ENCODE measurements at places on chromosomes 16 and 17. TPM values are rescaled to one million over a fixed set of nuclear protein-coding genes. Genes with fewer than 3 reads are reported as not detected.

GRCh38 chr17:19296786-19297778 lies 59.9 kb downstream of the EPN2 start:
- no peak for DNase-seq

DNA sequence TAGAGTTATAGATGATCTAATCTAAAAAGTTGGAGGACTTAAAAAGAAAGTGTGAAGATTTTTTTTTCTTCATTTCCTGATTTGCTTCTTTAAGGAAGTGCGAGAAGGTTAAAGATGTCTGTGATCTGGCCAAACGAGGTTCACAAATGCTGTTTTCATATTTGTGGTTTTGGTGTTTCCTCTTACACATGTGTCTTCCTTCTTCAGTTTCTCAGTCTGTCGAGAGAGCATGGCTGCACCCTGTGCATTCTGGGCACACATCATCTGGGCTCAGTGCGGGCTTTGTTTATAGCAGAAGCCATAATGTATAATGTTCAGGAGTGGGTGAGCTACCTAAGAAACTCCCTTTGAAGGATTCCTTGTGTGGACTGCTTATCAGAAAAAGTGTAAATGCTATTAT lies 260.4 kb upstream of the TBX2 start:
- DNase-seq: peak; percentile 68

DNA sequence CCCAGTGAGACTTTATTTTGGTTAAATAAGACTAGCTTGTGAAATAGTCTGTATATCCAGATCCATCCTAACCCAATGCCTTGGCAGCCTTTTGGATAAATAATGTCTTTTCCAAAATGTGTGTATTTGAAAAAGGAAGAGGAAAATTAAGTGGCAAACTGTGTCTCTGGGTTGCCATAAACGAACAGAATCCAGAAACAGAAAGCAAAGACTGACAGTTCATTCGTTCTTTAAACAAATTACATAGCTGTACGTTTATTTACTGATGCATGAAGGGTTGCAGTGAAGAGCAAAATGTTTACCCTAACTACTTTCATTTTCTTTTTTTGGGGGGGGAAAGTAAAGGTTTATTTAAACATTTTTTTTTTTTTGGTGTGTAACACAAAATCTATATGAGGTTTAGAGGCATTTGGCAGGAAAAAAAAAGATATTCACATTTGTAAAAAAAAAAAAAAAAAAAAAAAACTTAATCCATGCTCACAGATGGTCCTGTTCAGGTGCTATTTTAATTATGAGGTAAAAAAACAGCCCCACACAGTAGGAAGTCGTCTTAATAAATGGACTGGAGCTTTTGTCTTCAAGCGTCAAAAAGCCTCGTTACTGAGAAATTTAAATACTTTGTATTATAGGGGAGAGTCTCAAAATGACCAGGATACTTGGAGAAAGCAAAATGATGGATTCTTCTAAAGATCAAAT lies 245.9 kb downstream of the FTO start:
- DNase-seq: no peak

- no peak for DNase-seq
Measured at GRCh38 chr17:82980632-82981031, 98.8 kb upstream of the METRNL start.

DNA sequence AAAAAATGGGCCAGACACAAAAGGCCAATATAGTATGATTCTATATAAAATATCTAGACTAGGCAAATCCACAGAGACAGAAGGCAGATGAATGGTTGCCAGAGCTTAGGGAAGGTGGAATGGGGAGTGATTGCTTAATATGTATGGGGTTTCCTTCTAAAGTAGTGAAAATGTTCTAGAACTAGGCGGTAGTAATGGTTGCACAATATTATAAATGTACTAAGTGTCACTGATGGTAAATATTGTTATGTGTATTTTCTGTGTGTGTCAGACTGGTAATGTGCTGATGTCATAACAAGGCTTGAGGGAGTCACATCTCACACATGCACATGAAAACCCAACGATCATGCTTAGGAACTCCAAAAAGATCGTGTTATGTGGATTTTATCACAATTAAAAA lies 106.9 kb upstream of the SIAH1 start:
- DNase-seq: no peak

- no peak for DNase-seq
Measured at GRCh38 chr16:3946604-3947180, 66.2 kb upstream of the CREBBP start.

DNA sequence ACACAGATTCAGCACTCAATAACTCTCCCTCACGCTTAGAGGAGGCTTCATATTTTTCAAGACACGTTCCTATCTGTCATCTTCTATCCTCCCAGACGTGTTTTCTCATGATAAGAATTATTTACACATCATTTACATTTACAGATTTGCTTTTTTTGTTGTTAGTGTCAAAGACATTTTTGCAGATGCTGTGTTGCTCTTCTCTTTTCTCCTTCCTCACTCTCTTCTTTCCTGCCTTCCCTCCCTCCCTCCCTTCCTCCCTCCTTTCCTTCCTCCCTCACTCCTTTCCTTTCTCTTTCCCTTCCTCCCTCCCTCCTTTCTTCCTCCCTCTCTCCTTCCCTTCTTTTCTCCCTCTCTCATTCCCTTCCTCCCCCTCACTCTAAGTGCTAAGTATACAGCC lies 537.1 kb upstream of the HSBP1 start:
- DNase-seq: no peak

DNA sequence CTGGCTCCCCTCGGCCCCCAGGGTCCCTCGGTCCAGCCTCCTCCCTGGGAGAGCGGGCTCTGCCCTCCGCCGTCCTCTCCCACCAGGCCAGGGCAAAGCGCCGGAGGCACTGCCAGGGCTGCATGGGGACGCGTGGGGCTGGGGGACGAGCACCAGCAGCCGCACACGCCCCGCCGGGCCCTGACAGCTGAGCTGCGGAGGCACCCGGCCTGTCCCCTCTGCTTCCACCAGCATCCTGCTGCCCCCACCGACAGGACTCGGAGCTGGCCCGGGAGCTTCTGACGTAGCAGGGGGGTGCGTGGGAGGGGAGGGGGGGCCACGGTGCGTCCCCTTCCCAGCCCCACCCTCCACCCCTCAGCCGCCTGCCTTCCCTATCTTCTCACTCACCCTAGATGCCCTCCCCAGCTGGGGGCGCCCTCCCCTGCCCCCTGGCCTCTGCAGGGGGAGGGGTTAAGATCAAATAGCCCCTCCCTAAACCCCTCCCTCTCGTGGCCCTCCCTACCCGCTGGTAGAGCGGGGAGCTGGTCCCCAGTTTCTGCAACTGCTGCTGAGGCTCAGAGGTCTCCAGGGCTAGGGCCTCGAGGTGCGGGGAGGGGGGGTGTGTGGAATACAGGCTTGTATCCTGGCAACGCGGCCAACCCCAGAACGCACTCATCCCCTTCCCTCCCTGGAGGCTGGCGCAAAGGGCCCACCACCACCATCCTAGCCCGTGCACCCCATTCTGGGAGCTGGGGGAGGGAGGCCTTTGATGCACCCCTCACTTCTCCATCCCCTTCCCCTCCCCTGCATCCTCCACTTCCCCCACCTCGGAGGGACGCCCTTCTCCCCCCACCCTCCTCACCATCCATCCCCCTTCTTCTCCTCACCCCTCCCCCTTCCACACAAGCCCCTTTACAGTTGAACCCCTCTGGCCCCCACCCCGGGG lies 1.0 kb downstream of the SRCIN1 start:
- DNase-seq: no peak

DNA sequence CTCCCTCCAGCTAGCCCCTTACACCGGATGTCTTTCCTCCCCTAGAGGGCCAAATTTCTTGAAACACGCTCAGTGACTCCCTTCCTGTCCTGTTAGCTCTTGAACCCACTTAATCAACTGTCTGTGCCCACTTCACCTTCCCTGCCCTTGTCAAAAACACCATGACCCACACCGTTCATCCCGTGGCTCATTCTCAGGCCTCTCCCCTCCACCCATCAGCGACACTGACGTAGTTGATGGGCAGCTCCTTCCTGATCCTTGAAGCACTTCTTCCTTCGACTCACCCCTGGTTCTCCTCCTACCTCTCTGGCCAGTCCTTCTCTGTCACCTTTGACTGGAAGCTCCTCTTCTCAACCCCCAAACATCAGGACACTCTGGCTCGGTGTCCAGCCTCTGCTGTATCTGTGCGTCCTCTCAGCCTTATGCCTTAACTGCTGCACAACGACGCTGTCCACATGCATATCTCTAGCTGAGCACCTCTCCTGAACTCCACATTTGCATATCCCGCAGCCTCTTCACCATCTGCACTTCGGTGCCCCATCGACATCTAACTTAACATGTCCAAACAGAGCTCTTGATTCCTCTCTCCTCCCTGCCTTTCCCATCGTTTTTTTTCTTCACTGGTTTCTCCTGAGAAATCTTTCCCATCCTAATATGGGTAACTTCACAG lies 39.3 kb upstream of the CCDC182 start:
- DNase-seq: no peak

GRCh38 chr16:964356-965035 lies 6.3 kb downstream of the LMF1 start:
- DNase-seq: no peak

The YBX2 gene
- not detected for polyA plus RNA-seq

The ACE gene
- polyA plus RNA-seq: 1.1 TPM

The MEFV gene
- polyA plus RNA-seq: not detected

The RNF222 gene
- not detected for polyA plus RNA-seq

The TBC1D3C gene
- polyA plus RNA-seq: not detected

The JPH3 gene
- not detected for polyA plus RNA-seq

The PRR11 gene
- polyA plus RNA-seq: 15.0 TPM

The C17orf100 gene
- 1.9 TPM for polyA plus RNA-seq
